ENCODE measurements at places on chromosomes 6 and 20.

- no peak for DNase-seq
Measured at GRCh38 chr20:36989797-36990196, 38.3 kb upstream of the SAMHD1 start.

- DNase-seq = no peak
Measured at GRCh38 chr20:40278673-40279072, 410.4 kb downstream of the MAFB start.

DNA sequence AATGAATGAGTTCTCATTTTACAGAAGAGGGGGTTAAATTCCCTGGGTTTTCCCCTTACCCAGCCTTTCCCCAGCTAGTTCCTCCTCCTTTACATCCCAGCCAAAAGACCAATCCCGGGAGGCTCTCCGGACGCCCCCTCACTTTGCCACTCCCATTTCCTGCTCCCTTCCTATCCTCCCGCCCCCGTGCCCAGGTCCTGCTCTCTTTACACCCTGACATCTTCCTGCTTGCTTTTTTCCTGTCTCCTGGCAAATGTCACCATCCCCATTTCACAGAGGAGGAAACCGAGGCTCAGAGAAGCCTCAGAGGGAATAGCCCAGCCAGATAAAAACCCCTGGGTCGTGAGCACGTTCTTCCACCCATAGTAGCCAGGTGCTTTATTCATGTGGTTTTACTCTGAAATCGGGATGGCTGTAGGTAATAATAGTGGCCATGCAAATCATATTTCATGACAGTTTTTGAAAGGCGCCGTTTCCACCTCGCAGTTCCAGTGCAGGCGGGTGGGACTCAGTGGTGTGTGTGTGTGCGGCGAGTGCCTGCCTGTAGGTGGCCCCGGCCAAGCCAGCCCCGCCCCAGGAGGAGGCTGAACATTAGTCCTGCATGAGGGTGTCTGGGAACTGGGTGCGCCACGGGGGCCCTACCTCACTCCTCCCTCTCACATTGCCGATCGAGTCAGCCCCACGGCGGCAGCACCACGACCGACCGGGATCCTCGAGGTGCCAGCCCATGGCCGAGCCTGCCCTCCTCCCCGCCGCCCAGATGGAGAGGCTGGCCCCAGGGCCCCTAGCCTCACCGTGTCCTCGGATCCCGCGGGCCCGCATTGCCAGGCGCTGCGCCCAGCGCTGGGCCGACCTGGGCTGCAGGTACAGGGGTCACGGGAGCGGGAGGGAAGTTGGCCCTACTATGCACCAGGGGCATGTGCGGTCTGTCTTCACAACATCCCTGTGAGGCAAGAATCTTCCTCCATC lies at the start of gene ARHGAP40:
TSS of gene ARHGAP40 (plus strand) at position 594 of the 969 bp plus-strand sequence.
- no peak for DNase-seq

DNA sequence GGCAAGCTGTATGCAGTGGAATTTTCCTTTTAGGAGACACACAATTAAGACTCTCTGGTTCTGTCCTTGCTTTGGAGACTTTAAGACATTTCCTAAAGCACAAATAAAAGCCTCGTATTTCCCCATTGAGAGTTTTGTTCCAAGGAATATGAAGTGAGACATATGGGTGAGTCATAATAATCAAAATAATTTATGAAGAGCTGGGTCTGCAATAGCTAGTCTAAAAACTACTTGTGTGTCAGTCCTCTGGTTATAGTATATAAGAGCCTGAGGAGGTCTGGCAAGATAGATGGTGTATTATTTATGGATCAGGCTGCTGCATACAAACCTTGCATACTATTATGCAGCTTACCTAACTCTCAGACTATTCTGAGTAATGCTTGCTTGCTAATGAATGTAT lies 142.6 kb downstream of the ADGRG6 start:
- no peak for DNase-seq

- DNase-seq = no peak
Measured at GRCh38 chr20:13929836-13930235, 60.6 kb downstream of the SEL1L2 start.

DNA sequence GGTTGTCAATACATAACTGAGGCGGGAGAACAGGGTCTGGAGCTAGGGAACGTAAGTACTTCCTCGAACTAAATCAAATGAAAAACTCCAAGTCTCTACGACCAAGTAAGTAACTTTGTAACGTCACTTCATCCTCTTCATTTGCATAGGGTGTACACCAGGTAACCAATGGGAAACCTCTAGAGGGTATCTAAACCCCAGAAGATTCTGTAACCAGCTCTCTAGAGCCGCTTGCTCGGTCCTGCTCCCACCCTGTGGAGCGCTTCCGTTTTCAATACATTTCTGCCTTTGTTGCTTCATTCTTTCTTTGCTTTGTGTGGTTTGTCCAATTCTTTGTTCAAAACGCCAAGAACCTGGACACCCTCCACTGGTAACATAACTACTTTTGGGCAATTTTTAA lies 133.5 kb upstream of the TMEM170B start:
- no peak for DNase-seq

GRCh38 chr20:24895431-24895830 lies 53.6 kb upstream of the CST7 start:
- no peak for DNase-seq

GRCh38 chr6:45323656-45324224 lies 4.4 kb upstream of the RUNX2 start:
- no peak for DNase-seq

- DNase-seq = no peak
Measured at GRCh38 chr20:48284837-48285236, 499.6 kb upstream of the SULF2 start.

DNA sequence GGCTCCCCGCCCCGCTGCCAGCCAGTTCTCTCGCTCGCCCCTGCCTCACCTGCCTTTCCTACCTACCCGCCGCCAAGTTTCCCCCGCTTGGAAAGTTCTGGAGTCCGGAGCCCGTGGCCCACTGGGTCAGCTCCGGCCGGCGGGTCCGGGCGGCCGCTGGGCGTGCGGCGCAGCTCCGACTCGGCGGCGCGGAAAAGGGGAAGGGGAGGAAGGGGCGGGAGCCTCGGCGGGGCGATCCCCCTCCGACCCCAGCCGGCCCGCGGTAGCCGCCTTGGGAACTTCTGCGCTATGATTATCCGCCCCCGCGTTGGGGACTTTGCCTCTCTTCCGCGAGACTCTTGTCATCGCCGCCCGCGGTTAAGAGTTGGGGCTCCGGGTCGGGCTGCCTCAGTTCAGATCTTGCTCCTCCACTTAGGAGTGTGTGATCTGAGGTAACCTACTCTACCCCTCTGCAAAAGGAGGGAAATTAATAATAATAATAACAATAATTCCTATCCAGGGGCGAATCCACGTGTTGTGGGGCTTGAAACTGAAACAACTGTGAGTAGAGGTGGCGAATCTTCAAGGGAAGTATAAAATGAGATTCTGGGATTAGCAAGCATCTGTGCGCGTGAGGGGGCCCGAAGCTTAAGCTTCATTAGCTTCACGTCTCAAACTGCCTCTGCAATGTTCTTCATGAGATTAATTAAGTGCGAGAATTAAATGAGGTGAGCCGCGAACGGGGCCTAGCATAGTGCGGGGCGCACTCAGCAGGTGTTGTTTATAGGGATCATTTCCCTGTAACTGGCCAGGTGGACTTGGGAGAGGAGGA lies 30.8 kb downstream of the SF3B5 start:
- peak; percentile 63 for DNase-seq

DNA sequence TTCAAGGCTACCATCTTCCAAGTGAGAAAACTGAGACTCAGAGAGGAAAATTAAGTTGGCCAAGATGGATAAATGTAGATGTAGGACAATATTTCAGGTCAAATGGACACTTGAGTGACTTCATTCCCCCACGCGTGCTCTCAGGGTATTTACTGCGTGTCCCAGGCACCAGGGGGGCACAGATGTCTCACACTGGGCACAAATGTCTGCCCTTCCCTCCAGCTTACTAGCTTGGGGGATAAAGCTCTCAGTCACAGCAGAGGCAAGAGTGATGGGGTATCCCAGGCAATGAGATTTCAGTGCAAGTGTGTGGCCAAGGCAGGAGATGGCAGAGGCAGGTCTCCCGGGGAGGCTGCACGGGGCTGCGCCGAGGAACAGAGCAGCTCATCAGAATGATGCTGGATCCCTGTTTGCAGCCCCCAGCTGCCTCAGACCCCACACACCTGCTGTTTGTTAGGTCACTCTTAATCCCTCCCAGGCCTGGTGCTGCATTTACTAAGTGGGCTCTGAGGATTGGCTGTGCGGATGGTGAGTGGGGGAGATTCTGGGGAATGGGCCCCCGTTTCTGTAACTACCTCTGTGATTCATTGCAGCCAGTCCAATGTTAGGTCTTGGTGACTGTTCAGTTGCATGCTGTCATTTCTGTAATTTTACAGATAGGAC lies 44.1 kb downstream of the PTK7 start:
- DNase-seq = no peak

DNA sequence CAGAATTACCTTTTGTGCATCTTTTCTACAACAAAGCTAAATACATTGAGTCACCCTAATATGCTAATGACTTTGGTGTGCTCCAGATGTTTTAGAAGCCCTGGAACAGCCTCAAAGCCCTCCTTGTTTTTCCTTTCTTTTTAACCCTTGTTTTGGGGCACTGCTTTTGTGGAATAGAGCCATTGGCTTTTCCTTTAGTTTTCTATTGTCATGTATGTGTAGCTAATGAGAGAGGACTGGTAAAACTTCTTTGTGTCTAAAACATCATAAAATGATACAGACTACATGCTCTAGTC lies 158.8 kb downstream of the JARID2 start:
- DNase-seq = no peak

- no peak for DNase-seq
Measured at GRCh38 chr6:101394936-101395335, 1.4 kb downstream of the GRIK2 start.

DNA sequence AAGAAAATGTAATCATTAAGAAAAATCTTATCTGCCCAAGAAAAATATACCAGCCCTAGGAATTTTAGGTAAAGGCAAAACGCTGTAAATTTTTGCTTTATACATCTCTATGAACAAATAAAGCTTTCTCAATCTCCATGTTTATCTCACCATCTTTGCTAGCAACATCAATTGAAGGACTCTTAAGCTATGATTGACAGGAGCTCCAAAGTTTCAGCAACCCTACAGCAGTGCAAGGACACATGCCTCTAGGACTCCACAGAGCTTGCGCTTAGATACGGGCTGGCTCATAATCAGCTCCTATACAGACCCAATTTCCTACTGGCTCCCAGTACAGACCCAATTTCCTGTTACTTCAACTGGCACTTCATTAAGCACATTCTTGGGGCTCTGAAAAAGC lies 4.3 kb downstream of the NANP start:
- DNase-seq = no peak

- no peak for DNase-seq
Measured at GRCh38 chr6:39851331-39851730, 59.2 kb downstream of the DAAM2 start.

DNA sequence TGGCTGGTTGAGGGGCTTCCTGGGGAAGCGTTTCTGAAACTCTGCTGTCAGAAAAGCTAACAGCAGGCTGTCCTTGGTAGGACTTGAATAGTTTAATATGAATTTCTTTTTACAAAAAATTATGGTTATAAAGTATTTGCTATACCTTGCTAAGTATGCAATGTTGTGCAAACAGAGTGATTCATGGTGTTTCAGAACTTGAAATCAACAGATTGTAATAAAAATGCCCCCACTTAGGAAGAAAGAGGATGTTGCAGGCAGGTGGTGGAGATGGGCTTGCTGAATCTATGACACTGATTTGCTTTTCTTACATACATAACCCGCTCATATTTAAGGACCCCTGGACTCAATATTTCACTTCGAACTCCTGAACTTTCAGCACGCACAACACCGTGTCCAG lies 211.6 kb downstream of the THBS2 start:
- DNase-seq = no peak

DNA sequence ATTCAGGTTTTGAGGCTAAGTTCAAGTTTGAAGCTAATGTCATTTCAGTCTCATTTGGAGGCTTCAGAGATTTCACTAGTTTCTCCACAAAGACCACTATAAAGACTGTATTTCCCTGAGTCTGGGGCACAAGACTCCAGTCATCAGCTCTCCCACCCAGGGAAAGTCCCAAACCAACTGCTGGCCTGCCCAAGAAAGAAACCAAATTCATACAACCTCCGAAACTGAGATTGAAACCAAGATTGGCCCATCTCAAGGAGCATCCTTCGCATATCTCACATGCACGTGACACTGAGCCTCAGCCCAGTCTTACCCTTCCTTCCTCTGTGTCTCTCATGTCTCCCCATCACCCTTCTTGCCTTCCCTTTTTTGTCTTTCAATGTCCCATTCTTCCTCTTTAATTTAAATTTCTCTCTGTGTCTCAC lies 3.5 kb upstream of the LTA start:
- DNase-seq = peak; percentile 73

DNA sequence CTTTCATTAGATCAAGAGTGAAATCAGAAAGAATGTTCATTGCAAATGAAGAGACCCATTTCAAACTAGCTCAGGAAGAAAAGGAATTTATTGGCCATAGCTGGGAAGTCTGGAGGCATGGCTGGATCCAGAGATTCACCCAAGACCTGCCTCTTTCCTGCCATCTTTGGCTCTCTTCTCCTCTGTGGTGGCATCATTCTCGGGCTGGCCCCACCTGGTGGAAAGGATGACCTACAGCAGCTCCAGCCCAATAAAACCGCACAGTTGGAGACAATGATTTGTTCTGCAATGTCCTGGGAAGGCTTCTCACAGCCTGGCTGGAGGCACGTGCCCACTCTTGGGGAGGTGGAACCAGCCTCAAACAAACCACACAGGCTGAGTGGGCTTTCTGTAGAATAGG lies 18.1 kb upstream of the FERMT1 start:
- no peak for DNase-seq

DNA sequence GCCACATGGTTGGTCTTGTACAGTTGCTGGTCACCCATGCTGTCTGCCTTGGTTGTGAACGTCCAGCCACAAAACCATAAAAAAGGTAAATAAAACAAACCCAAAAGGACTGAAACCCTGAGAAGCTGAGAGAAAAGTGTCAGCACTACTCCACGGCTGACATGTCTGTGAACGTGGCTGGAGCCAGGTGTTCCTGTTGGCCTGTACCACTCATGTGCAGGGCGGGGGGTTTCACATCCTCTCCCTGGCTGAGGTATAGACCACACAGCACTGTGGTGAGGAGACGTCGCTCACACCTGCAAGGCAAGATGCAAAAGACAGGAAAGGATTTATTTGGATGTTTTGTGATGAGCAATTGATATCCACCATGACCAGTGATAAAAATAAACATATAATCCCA lies 51.9 kb upstream of the MRPS10 start:
- peak; percentile 68 for DNase-seq

DNA sequence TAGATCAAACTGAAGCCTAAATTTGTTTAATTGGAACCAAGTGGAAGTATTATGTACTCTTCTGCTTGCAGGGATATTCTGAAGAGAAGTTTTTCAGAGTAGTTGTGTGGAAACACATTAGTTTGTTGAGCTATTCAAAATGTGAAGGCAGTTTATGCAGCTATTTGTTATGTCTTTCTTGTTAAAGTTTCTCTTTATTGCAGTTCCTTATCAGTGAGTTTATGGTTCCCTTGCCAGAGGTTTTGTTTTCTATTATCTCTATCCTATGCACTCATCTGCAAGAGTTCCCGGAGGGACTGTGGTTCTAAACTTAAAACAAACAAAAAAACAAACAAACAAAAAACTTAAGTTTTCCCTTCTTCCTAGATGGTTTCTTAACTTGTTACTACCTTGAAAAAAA lies 143.7 kb upstream of the SLC22A16 start:
- DNase-seq = no peak

GRCh38 chr6:138492871-138493270 lies 6.4 kb downstream of the NHSL1 start:
- no peak for DNase-seq
